CD4-positive, alpha-beta T cell (primary cell): ENCODE measurements at places on chromosomes 6 and 20.
A peak's percentile ranks its signal among the peaks of the same experiment; 100 is the strongest.

GRCh38 chr20:23094927-23095326 lies 8.8 kb upstream of the CD93 start:
- no peak overlapping the region for H3K27ac ChIP-seq
- no peaks in the 10 kb centered on the region for H3K36me3 ChIP-seq
- H3K27me3 ChIP-seq: peaks cover 4% of the 10 kb centered on the region
- H3K4me3 ChIP-seq: no peak overlapping the region

DNA sequence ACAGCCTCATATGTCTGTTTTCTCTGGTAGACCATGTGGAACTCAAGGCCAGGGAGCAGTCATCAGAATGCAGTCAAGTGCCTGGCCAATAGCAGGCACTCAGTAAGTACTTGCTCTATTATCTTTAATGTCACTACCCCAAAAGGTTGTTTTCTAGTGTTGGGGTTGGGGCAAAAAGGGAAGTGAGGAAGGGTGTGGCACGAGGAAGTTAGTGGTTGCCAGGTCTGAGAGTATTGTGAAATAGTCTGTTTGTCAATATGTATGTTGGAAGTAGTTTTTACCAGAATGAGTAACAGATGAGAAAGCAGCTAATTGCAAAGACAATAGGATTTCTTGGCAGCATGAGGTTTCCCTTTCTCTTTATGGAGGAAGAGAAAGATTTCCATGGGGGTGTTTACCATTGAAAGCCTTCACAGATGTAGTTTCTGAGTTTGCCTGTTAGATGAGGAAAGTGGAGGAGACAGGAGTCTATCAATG lies 59.5 kb upstream of the ARMH2 start:
- H3K27ac ChIP-seq: peak overlapping the region; percentile 69
- H3K27me3 ChIP-seq: no peaks in the 10 kb centered on the region
- H3K36me3 ChIP-seq: peaks cover 99% of the 10 kb centered on the region
- H3K4me1 ChIP-seq: peaks cover 71% of the 10 kb centered on the region

- peaks cover 4% of the 10 kb centered on the region for H3K27me3 ChIP-seq
- no peaks in the 10 kb centered on the region for H3K36me3 ChIP-seq
- H3K4me3 ChIP-seq: no peak overlapping the region
- DNase-seq: no peak
- no peak overlapping the region for H3K27ac ChIP-seq
These were observed 5.9 kb upstream of the PLCB1 start for GRCh38 chr20:8126181-8126580.

- peaks cover 6% of the 10 kb centered on the region for H3K27me3 ChIP-seq
- no peak for DNase-seq
- H3K4me3 ChIP-seq: no peak overlapping the region
These were observed 20.4 kb upstream of the BMP2 start for GRCh38 chr20:6746901-6747609.

DNA sequence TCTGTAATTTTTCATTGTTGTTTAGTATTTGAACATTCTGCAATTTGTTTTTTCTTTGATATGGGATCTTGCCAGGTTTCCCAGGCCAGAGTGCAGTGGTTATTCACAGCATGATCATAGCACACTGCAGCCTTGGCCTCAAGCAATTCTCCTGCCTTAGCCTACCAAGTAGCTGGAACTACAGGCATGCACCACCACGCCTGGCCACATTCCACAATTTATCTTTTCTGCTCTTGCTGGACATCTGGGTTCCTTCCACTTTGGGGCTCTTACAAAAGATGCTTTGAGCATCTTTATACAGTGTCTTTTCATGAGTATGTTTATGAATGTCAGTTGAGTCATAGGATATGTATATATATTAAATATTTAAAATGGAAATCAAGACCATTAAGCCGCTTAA lies 42.0 kb downstream of the PGM3 start:
- H3K4me3 ChIP-seq: no peak overlapping the region
- H3K27ac ChIP-seq: no peak overlapping the region
- no peaks in the 10 kb centered on the region for H3K4me1 ChIP-seq
- DNase-seq: no peak
- H3K36me3 ChIP-seq: peaks cover 53% of the 10 kb centered on the region

GRCh38 chr6:111490067-111490466 lies 7.0 kb upstream of the REV3L start:
- no peaks in the 10 kb centered on the region for H3K27me3 ChIP-seq
- no peak overlapping the region for H3K27ac ChIP-seq
- H3K4me3 ChIP-seq: no peak overlapping the region
- DNase-seq: no peak
- peaks cover 15% of the 10 kb centered on the region for H3K4me1 ChIP-seq
- H3K36me3 ChIP-seq: no peaks in the 10 kb centered on the region

GRCh38 chr6:5994234-5994998 lies 12.3 kb downstream of the NRN1 start:
- no peak for DNase-seq
- H3K27me3 ChIP-seq: peaks cover 77% of the 10 kb centered on the region
- peaks cover 51% of the 10 kb centered on the region for H3K4me1 ChIP-seq
- H3K27ac ChIP-seq: no peak overlapping the region

DNA sequence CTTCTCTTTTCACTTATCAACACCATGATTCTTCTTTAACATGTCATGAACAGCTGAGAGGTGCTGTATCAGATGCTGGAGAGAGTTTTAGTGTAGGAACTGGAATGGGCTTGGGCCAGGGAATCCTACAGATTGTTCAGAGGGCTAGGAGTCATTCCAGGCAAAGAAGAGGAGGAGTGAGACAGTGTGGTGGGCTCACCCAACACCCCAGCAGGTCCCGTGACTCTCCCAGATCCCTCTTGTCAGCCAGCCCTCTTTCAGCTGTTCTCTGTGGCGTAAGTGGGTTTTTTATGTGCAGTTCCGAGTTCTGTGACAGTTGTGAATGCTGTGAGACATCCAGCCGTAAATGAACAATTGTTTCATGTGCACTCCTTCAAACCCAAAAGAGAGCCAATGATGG lies 31.4 kb upstream of the CEP162 start:
- H3K27ac ChIP-seq: no peak overlapping the region
- H3K36me3 ChIP-seq: no peaks in the 10 kb centered on the region
- DNase-seq: no peak
- no peak overlapping the region for H3K4me3 ChIP-seq

DNA sequence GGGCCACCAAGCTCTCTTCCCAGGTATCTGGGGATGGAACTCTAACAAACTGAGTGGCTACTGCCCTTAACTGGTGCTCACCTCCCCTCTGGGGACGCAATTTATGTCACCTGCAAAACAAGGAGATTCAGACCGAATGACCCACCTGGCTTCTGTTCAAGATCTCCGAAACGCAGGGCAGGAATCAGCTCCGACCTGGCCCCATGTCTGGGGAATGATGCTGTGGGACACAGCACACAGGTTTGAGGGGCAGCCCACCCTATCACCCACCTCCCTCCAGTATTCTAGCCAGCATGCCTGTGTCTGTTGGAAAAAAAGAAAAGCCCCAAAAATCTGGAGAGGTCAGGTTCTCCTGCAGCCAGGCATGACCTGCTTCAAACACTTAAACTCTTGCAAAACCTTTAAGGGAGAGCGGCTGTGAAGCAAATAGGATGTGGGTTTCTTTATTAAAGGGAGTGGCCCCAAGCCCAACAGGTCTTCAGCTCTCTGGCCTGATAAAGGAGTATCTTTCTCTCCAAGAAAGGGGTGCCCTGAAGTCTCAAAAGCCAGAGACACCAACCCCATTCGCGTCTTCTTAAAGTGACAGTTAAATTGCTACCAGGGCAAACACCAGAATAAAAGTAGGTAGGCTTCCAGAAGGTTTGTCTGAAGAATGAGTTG lies 6.4 kb downstream of the PREX1 start:
- H3K36me3 ChIP-seq: peaks cover 5% of the 10 kb centered on the region
- DNase-seq: peak; percentile 34
- H3K27me3 ChIP-seq: no peaks in the 10 kb centered on the region
- H3K27ac ChIP-seq: peak overlapping the region; percentile 72
- H3K4me3 ChIP-seq: peak overlapping the region; percentile 73

DNA sequence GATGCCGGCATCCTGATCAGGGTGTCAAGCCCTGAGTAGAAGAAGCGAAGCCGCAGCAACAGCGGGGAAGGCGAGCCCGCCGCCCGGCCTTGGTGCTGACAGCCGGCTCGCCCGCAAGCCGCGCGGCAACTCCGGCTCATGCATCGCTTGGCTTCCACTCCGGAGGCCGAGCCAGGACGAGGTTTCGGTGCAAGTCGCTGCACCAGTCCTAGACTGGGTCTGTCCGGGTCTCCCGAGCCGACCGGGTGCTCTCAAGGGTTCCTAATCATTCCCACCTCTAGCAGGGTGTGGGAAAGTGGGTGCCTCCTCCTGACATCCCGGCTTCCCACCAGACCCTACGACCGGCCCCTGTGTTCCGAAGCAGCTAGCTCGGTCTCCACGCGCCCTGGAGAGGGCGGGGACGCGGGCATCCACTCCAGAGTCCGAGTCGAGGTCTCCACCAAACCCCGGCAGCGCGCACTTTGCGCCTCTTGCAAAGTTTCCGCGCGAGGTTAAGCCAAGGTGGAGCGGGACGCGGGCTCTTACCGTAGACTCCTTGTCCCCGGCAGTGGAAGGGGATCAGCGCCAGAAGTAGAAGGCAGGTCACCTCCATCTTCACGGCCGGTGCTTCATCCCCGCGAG lies 1.4 kb downstream of the MDGA1 start:
- H3K4me3 ChIP-seq: peak overlapping the region; percentile 67
- no peak overlapping the region for H3K27ac ChIP-seq
- H3K27me3 ChIP-seq: peaks cover 16% of the 10 kb centered on the region

- DNase-seq: no peak
- H3K4me3 ChIP-seq: no peak overlapping the region
- no peaks in the 10 kb centered on the region for H3K4me1 ChIP-seq
These were observed 237.7 kb downstream of the HIVEP2 start for GRCh38 chr6:142707255-142707654.

- H3K4me3 ChIP-seq: no peak overlapping the region
- no peaks in the 10 kb centered on the region for H3K36me3 ChIP-seq
- no peak for DNase-seq
- no peaks in the 10 kb centered on the region for H3K4me1 ChIP-seq
- no peak overlapping the region for H3K27ac ChIP-seq
These were observed 79.4 kb downstream of the JAG1 start for GRCh38 chr20:10594296-10594868.

DNA sequence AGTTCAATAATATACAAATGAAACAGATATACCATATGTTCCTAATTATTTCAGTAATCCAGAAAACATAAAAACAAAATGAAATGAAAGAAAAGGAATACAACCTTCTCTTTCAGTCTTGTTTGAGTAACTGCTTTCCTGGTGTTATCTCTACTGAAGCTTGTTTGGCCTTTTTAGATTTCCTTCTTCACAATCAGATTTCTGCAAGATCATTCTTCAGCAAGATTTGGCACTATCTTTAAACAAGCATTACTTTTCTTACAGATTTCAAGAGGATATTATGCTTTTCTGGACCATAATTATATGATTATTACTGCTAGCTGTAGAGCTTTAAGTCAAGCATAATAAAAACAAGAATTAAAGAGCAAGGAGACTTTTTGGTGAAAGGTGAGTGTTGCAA lies 120.2 kb downstream of the MYB start:
- no peak overlapping the region for H3K27ac ChIP-seq
- no peaks in the 10 kb centered on the region for H3K4me1 ChIP-seq
- no peak for DNase-seq
- no peak overlapping the region for H3K4me3 ChIP-seq

DNA sequence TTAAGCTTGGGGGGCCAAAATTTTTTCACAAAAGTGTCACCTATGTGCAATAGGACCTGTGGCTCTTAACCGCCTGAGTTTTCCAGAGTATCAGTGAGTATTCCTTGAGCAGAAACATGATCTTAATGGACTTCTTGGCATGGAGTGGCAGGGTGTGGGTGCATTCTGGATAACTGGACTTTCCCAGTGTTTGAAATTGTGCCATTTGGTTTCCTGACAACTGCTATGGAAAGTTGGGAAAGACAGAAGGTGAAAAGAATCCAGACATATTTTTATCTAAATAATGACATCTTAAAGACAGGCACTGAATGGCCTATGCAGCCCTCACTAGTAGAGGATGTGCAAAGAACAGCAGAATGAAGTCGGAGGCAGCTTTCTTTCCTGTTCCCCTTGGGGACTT lies 34.3 kb upstream of the ADTRP start:
- H3K4me1 ChIP-seq: no peaks in the 10 kb centered on the region
- DNase-seq: no peak
- H3K36me3 ChIP-seq: no peaks in the 10 kb centered on the region
- no peak overlapping the region for H3K4me3 ChIP-seq
- H3K27me3 ChIP-seq: no peaks in the 10 kb centered on the region
- no peak overlapping the region for H3K27ac ChIP-seq

- peak overlapping the region; percentile 23 for H3K27ac ChIP-seq
- DNase-seq: no peak
- H3K4me3 ChIP-seq: peak overlapping the region; percentile 82
- H3K36me3 ChIP-seq: no peaks in the 10 kb centered on the region
- H3K27me3 ChIP-seq: no peaks in the 10 kb centered on the region
These were observed 295 bp upstream of the TBC1D22B start for GRCh38 chr6:37257320-37257633.

- no peaks in the 10 kb centered on the region for H3K27me3 ChIP-seq
- H3K4me3 ChIP-seq: no peak overlapping the region
- H3K36me3 ChIP-seq: no peaks in the 10 kb centered on the region
- H3K27ac ChIP-seq: no peak overlapping the region
- no peaks in the 10 kb centered on the region for H3K4me1 ChIP-seq
These were observed 51.4 kb downstream of the LRRC1 start for GRCh38 chr6:53846250-53846649.

GRCh38 chr6:1399085-1399780 lies 9.9 kb downstream of the FOXF2 start:
- DNase-seq: no peak
- no peak overlapping the region for H3K4me3 ChIP-seq
- H3K4me1 ChIP-seq: peaks cover 2% of the 10 kb centered on the region

DNA sequence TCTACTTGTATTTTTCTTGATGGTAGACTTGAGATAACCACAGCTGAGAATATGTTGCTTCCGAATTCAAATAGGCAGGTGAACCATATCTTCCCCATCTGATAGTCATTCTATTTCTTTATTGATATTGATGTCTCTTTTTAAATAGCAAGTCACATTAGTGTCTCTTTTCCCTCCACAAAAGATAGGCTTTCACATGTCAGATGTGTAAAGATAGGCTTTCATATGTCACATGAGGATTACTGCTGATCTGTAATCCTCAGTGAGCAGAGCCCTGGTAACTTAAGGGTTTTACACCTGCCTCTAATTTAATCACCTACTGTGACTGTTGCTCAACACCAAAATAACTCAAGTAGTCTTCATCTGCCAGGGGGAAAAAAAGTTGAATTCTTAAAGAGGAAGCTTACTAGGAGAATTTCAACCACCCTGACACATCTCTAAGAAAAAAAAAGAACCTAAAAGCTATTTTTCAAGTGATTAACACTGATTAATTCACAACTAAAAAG lies 45.3 kb upstream of the TRDN start:
- H3K4me1 ChIP-seq: no peaks in the 10 kb centered on the region
- H3K36me3 ChIP-seq: no peaks in the 10 kb centered on the region
- no peaks in the 10 kb centered on the region for H3K27me3 ChIP-seq

DNA sequence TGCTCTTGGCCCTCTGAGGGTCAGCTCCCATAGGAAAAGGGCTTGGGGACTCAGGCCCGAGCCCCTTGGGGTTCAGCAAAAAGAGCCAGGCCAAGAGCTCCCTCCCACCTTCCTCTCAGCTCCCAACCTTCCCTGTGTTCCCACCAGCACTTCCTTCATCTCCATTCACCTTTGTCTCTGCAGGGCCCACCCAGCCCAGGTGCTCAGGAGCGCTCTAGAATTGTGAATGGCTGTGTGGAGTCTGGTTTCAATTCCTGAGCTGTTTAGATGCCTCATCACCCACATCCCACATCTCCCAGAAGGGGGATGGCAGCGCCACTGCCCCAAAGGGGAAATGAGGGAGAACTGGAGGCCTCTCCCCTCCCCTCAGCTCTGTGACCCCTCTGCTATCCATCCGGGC lies 7.7 kb downstream of the GRM4 start:
- no peaks in the 10 kb centered on the region for H3K36me3 ChIP-seq
- peaks cover 13% of the 10 kb centered on the region for H3K4me1 ChIP-seq
- H3K27ac ChIP-seq: no peak overlapping the region
- H3K27me3 ChIP-seq: peaks cover 69% of the 10 kb centered on the region
- no peak overlapping the region for H3K4me3 ChIP-seq
- no peak for DNase-seq
